ENCODE measurements at places on chromosomes 3 and 15.

DNA sequence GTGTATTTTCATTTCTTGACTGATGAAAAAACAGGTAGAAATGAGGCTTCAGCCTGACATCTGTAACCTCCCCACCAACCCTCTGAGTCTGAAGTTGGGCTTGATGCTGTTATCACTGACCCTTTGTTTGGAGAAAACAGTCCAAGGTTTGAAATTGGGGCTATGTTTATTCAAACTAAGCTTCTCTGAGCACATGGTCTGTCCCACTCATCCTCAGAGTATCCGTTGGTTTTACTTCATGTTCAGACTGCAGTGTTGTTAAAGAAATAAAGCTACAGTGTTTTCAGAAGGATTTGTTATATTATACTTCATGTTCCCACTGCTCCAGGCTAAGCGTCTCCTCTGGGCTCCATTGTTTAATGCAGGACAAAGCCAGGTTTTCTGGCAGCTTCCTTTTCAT is 6.0 kb downstream of the MAPKBP1 start:
- no peak for DNase-seq

DNA sequence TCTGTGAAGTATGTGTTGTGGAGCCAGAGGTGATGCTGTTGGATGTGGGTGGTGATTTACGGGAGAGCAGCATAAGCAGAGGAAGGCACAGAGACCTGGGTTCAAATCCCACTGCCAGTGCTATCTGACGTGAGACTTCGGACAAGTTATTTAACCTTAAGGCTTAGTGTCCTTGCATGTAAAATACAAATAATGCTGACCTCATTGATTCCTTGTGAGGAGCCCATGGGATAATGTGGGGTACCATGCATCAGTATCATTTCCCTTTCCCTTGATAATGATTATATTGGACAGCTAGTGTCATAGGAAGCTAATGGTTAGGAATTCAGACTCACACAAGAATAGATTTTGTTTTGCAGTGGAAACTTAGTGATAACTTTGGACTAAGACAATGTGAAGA is 141.6 kb downstream of the SLCO3A1 start:
- no peak for DNase-seq

GRCh38 chr15:85746641-85747040 is 48.1 kb downstream of the KLHL25 start:
- no peak for DNase-seq

DNA sequence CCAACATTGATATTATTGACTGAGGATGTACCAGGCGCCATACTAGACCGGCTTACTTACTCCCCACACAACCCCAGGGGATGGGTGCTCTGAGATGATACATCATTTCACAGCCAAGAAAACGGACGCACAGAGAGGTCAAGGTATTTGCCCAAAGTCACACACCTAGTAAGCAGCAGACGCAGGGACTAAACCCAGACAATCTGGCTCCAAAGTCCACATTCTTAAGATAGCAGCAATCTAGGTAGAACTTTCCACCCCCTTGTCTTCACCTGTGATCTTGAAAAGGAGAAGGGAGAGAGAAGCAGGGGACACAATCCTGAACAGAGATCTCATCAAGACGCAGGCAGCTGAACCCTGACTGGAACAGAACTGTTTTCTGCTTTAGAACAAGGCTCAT is 200.6 kb downstream of the XXYLT1 start:
- DNase-seq: no peak

GRCh38 chr15:73317651-73318462 is 50.9 kb downstream of the HCN4 start:
- DNase-seq: no peak

DNA sequence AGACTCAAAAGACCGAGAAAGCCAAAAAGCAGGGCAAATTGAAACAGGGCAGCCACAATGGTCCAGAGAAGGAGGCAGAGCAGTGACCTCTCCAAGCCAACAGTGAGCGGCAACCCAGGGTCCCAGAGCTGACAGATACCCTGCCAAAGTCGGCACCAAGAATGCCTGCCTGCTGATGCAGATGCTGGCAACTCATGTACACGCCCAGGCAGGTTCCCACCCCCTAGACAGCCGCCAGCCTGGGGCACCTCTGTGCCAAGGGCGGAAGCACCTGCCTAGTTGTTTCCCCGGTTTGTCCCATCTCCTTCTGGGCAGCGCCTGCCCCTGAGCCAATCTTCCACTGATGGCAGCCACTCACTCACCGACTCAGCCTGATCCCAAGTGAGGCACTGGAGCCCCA is 22.1 kb downstream of the KLHL25 start:
- DNase-seq: no peak

DNA sequence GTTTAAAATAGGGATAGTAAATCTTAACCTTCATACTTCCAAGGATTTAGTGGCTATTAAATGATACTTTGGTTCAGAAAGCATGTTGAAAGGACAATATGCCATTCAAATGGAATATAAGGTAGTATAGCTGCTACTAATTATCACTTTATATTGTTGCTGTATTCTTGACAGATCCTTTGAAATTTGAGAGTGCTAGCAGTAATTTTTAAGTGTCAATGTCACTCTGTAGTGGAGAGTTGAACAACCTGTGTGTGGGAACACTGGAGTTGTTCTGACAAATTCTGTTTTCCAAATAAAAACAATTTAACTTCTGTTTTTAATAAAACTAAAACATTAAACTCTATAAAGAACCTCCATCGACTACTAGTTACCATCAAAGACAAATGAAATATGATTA is 565.7 kb downstream of the FGF12 start:
- DNase-seq: no peak

- DNase-seq: no peak
Observed at GRCh38 chr3:10321630-10322351, 879 bp upstream of the SEC13 start.

All from NCI-H1092 (cell line).